Naive B cell (primary cell): ENCODE measurements at places on chromosomes 5 and 9.
A peak's percentile ranks its signal among the peaks of the same experiment; 100 is the strongest.

DNA sequence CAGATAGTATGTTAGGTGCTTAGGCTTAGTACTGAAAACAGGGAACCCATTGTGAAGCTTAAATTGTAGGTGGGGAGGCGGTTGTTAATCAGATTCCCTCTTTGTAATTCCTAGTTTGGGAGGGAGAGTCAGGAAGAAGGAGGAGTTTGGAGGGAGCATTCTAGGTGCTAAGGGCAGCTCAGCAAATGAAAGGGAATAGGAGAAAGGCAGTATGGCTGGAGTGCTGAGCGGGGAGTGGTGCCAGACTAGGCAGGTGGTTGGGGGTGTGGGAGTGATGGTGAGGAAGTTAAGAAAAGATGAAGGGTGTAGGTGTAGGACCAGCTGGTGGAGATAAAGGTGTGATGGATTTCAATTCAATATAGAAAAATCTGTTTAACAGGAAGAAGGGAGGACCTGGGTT, 11.1 kb upstream of the GARNL3 start:
- H3K36me3 ChIP-seq, result peaks cover 4% of the 10 kb centered on the region
- H3K4me3 ChIP-seq, result no peak overlapping the region
- no peak overlapping the region for H3K27ac ChIP-seq
- DNase-seq, result no peak

GRCh38 chr5:121108725-121109124, 644.6 kb downstream of the PRR16 start:
- no peak overlapping the region for H3K4me3 ChIP-seq
- H3K27me3 ChIP-seq, result no peaks in the 10 kb centered on the region
- no peaks in the 10 kb centered on the region for H3K4me1 ChIP-seq
- H3K36me3 ChIP-seq, result no peaks in the 10 kb centered on the region
- no peak for DNase-seq
- H3K27ac ChIP-seq, result no peak overlapping the region

- no peaks in the 10 kb centered on the region for H3K36me3 ChIP-seq
- peaks cover 4% of the 10 kb centered on the region for H3K27me3 ChIP-seq
- no peak overlapping the region for H3K27ac ChIP-seq
- no peak for DNase-seq
Observed at GRCh38 chr5:59171131-59171530, 588.3 kb downstream of the RAB3C start.

- peaks cover 67% of the 10 kb centered on the region for H3K27me3 ChIP-seq
- no peak overlapping the region for H3K4me3 ChIP-seq
- no peaks in the 10 kb centered on the region for H3K36me3 ChIP-seq
- DNase-seq, result no peak
- peak overlapping the region; percentile 47 for H3K27ac ChIP-seq
Observed at GRCh38 chr5:1783216-1783554, 16.5 kb downstream of the MRPL36 start.

DNA sequence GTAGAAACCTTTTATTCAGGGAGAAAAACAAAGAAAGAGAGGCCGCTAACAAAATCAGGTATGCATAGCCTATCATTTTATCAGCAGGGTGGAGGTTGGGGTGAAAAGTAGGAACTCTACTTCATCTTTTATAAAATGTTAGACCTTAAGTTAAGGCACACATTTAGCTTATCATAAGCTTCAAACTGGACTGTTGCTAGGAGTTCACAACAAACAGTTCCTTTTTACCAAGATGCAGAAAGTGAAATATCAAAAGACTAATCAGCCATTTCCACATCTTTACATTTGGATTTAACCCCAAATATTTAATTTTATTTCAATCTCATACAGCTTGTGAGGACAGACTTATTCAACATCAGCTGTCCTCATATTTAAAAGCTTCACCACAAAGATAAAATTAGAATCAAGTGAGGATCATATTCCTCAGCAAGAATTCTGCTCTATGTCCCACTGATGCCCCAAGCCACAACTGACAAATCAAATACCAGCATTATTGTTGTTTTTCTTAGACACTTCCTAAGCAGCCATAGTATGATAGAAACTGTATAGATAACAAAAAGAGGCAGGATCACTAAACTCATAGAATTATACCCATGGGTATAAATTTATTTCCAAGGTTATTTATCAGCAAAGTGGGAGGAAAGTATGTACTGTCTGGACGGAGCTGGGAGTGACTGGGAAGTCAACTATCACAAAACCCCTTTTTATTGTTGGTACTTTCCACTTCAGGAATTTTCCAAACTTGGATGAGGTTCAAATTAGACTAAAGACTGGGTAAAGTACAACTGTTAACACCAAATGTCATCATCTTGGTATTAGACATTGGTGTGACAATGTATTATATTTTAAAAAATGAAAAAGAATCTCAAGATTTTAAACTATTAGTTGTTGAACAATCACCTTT, 29.9 kb upstream of the MYOT start:
- peaks cover 9% of the 10 kb centered on the region for H3K36me3 ChIP-seq
- peaks cover 10% of the 10 kb centered on the region for H3K4me1 ChIP-seq
- DNase-seq, result no peak
- no peak overlapping the region for H3K4me3 ChIP-seq
- no peak overlapping the region for H3K27ac ChIP-seq
- H3K27me3 ChIP-seq, result no peaks in the 10 kb centered on the region

DNA sequence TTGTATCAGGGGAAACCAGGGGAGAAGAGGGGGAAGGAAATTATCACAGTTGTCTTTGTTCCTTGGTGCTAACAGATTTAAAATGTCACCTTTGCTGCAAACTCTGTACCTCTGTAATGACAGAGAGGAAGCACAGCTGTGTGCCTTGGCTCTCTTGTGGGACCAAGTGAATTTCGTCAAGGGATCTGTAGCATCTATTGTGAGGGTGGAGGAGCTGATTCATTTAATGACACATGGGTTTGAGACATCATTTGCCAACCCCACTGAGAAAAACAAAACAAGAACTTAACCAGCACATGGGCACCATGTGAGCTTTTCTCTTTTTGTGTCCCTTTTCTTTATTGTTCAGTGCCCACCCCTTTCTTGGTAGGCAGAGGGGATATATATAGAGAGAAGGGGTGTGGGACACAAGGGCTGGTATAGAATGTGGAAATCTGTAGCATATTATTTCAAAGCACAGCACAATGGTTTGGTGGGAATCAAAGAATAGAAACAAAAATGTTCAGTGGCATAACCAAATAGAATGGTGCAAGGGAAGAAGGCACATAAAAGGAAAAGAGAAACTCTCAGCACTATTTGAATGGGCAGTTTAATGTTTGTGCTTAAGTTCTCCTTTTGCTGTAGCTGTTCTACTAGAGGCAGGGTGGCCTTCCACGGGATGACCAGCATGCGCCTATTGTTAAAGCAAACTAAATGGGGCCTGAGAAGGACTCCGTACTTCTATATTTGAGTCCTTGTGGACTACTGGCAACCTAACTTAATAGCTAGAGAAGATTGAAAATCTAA, 63.3 kb downstream of the LIX1 start:
- H3K27ac ChIP-seq, result peak overlapping the region; percentile 63
- H3K36me3 ChIP-seq, result peaks cover 4% of the 10 kb centered on the region

- no peak for DNase-seq
- H3K36me3 ChIP-seq, result no peaks in the 10 kb centered on the region
- peaks cover 4% of the 10 kb centered on the region for H3K27me3 ChIP-seq
- no peak overlapping the region for H3K27ac ChIP-seq
- H3K4me3 ChIP-seq, result no peak overlapping the region
- H3K4me1 ChIP-seq, result peaks cover 13% of the 10 kb centered on the region
Observed at GRCh38 chr9:113776194-113776593, 99.9 kb upstream of the ZNF618 start.

DNA sequence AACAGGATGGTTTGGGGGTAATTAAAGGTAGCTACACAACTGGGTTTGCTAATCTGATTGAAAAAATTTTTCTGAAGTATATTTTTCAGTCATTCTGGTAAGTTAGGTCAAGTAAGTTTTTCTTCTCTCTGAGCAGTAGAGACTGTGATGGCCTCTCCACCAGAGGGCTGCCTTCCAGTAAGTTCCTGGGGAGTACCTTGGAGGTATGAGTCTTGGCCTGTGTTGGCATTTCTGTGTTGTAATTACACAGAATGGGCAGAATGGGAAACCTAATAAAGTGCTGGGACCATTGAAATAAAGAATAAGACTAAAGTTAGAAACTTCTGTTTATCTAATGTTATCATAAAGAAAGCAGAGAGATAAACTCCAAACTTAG, 430.8 kb downstream of the ARHGEF28 start:
- no peaks in the 10 kb centered on the region for H3K36me3 ChIP-seq
- H3K27me3 ChIP-seq, result peaks cover 19% of the 10 kb centered on the region

GRCh38 chr5:181235689-181236366, 7.9 kb downstream of the RACK1 start:
- DNase-seq, result no peak
- H3K4me3 ChIP-seq, result no peak overlapping the region
- H3K36me3 ChIP-seq, result peaks cover 15% of the 10 kb centered on the region
- peaks cover 29% of the 10 kb centered on the region for H3K4me1 ChIP-seq
- no peaks in the 10 kb centered on the region for H3K27me3 ChIP-seq
- no peak overlapping the region for H3K27ac ChIP-seq

GRCh38 chr5:61964201-61964600, 341.8 kb upstream of the KIF2A start:
- no peaks in the 10 kb centered on the region for H3K4me1 ChIP-seq
- H3K27me3 ChIP-seq, result peaks cover 12% of the 10 kb centered on the region
- H3K27ac ChIP-seq, result no peak overlapping the region

DNA sequence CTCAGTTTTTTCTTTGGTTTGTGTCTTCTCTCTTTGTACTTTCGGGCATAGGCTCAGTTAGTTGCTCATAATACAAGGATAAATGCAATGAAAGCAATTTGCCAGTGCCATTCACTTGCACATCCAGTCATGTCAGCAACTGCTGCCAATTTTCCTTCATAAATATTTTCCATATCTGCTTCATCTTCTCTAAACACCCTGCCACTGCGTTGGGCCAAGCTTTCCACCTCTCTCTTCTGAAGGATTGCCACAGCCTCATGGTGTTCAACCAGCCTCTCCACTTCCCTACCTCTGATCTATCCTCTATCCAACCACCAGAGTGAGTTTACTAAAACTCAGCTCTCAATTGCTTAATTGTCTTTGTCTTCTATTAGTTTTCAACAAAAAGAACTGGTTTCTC, 192.5 kb upstream of the ZNF462 start:
- H3K4me1 ChIP-seq, result no peaks in the 10 kb centered on the region
- H3K36me3 ChIP-seq, result no peaks in the 10 kb centered on the region
- DNase-seq, result no peak
- no peak overlapping the region for H3K4me3 ChIP-seq
- no peaks in the 10 kb centered on the region for H3K27me3 ChIP-seq

- H3K27me3 ChIP-seq, result no peaks in the 10 kb centered on the region
- no peak overlapping the region for H3K4me3 ChIP-seq
- no peak overlapping the region for H3K27ac ChIP-seq
- no peaks in the 10 kb centered on the region for H3K4me1 ChIP-seq
- no peaks in the 10 kb centered on the region for H3K36me3 ChIP-seq
- no peak for DNase-seq
Observed at GRCh38 chr5:169139480-169140050, 161.4 kb downstream of the SLIT3 start.

- DNase-seq, result no peak
- no peaks in the 10 kb centered on the region for H3K36me3 ChIP-seq
- peaks cover 12% of the 10 kb centered on the region for H3K4me1 ChIP-seq
Observed at GRCh38 chr5:77973253-77973609, 197.1 kb upstream of the TBCA start.

- no peaks in the 10 kb centered on the region for H3K36me3 ChIP-seq
- H3K4me3 ChIP-seq, result no peak overlapping the region
- peaks cover 8% of the 10 kb centered on the region for H3K4me1 ChIP-seq
- no peak overlapping the region for H3K27ac ChIP-seq
- no peak for DNase-seq
- H3K27me3 ChIP-seq, result peaks cover 24% of the 10 kb centered on the region
Observed at GRCh38 chr5:999032-999501, 9.5 kb upstream of the NKD2 start.

GRCh38 chr5:8538821-8539220, 669.9 kb downstream of the MTRR start:
- H3K27ac ChIP-seq, result no peak overlapping the region
- H3K4me1 ChIP-seq, result no peaks in the 10 kb centered on the region
- no peaks in the 10 kb centered on the region for H3K27me3 ChIP-seq
- H3K36me3 ChIP-seq, result no peaks in the 10 kb centered on the region
- no peak overlapping the region for H3K4me3 ChIP-seq

- no peak for DNase-seq
- no peak overlapping the region for H3K27ac ChIP-seq
- H3K36me3 ChIP-seq, result no peaks in the 10 kb centered on the region
- H3K27me3 ChIP-seq, result no peaks in the 10 kb centered on the region
- H3K4me1 ChIP-seq, result no peaks in the 10 kb centered on the region
- H3K4me3 ChIP-seq, result no peak overlapping the region
Observed at GRCh38 chr5:97534166-97534565, 351.1 kb upstream of the RIOK2 start.

GRCh38 chr9:83334320-83334719, 203.9 kb downstream of the FRMD3 start:
- no peaks in the 10 kb centered on the region for H3K27me3 ChIP-seq
- DNase-seq, result peak; percentile 35
- no peak overlapping the region for H3K27ac ChIP-seq
- H3K36me3 ChIP-seq, result no peaks in the 10 kb centered on the region
- no peak overlapping the region for H3K4me3 ChIP-seq

DNA sequence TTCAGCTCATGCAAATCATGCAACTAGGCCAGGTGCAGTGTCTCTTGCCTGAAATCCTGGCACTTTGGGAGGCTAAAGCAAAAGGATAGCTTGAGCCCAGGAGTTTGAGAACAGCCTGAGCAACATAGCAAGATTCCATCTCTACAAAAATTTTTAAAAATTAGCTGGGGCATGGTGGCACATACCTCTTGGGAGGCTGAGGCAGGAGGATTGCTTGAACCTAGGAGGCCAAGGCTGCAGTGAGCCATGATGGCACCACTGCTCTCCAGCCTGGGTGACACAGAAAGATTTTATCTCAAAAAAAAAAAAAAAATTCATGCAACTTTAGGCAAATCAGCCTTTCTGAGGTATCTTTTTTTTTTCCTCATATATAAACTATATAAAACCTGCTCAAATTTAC, 35.6 kb upstream of the CCNB1 start:
- H3K27ac ChIP-seq, result no peak overlapping the region
- no peak for DNase-seq
- no peaks in the 10 kb centered on the region for H3K27me3 ChIP-seq
- H3K4me1 ChIP-seq, result peaks cover 7% of the 10 kb centered on the region
- H3K36me3 ChIP-seq, result peaks cover 24% of the 10 kb centered on the region

DNA sequence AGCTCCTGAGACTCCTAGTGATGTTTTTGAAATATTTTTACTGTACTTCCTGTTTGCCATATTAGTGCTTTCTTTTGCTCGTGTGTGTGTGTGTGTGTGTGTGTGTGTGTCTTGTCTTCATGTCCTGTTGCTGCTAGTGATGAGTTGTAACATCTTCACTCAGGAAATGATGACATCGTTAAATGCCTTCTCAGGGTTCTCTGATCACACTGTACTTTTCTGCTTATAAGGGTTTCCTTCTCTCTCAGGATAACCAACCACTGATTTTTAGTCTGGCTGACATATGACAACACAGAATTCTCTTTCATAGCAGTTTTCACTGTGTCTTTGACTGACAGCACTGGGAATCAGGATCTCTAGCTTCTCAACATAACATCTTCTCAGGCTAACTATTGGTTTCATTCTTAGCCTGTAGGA, 16.1 kb downstream of the SV2C start:
- H3K36me3 ChIP-seq, result no peaks in the 10 kb centered on the region
- no peaks in the 10 kb centered on the region for H3K4me1 ChIP-seq
- H3K4me3 ChIP-seq, result no peak overlapping the region
- H3K27me3 ChIP-seq, result peaks cover 37% of the 10 kb centered on the region
- no peak for DNase-seq

- no peak overlapping the region for H3K27ac ChIP-seq
- peaks cover 38% of the 10 kb centered on the region for H3K4me1 ChIP-seq
- no peak for DNase-seq
- no peak overlapping the region for H3K4me3 ChIP-seq
Observed at GRCh38 chr5:68271124-68271523, 55.6 kb downstream of the PIK3R1 start.
